ENCODE measurements at places on chromosomes 2 and 18.

GRCh38 chr2:58484221-58484620 is 243.1 kb upstream of the FANCL start:
- DNase-seq = no peak

GRCh38 chr18:45938488-45938935 is 28.6 kb downstream of the EPG5 start:
- DNase-seq = no peak

DNA sequence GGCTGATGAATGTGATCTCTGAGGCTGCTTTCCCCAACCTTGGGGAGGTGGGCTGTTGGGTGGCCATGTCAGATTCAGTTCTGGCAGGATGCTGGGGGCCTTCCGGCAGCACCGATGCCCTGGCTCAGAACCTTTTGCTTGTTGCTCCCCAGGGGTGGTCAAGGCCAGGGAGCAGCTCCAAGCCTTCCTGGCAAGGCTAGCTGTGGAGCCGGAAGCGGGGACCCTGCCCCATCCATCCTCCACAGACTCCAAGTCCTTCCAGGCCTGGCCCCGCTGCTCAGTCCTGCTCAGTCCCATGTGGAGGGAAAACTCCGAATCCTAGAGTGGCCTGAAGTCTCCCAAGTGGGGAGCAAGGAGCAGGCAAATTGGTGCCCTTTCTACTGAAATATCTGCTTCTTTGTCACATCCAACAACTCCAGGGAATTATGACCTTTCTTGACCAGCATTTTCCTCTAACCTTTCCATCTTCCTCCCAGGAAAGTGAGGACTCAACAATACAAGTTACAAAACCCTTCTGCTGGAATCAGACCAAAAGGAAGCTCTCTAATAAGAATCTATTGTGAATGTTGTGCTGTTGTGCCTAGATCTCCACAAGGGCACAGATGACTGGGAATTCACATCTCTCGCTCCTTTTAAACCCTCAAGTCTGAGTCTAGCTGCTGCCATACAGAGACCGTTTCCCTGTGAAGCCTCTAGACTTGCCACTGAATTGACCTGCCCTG is 134.0 kb downstream of the MCFD2 start:
- DNase-seq = no peak

GRCh38 chr2:85534881-85535280 is 4.1 kb upstream of the MAT2A start:
- no peak for DNase-seq

DNA sequence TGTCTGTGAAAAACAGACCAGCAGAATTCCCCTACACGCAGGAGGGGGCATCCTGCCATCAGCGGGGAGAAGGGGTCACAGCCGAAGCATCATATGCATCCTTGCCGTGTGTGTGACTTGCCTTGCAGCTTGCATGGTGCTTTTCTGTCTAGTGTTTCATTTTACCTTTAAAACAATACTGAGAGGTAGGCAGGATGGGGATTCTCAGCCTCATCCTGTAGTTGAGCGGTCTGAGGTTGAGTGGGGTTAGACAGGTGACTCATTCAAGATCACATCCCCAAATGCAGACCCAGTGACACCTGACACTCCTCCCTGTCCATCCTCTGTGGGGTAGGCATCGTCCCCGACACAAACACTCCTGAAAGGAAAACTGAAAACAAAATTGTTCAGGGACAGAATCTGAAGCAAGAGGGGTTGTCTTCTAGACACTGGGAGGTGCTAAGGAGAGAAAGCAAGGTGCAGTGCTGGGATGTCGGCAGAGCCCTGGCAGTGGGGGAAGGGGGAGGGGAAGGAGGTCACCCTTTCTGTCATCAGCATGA is 7.9 kb downstream of the ARL4C start:
- DNase-seq = peak; percentile 37

GRCh38 chr2:146776596-146776995 is 1068.2 kb upstream of the ACVR2A start:
- no peak for DNase-seq

- no peak for DNase-seq
These were observed 17.6 kb upstream of the SPATS2L start for GRCh38 chr2:200288670-200289429.

DNA sequence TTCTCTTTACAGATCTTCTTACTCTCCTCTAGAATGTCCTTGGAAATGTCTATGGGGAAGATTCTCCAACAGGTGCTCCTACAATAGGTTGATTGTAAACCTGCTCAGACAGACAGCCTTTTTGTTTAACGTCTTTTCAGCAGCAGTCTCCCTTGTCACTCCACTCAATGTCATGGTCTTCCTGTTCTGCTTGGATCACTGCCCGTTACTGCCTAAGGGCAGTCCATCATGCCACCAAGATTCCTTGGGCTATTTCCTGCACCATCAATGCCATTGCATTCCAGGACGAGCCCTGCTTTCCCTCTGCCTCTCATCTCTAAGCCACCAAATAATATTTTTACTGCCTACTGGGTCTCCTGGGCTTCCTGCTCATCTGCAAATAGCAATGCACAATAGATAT is 97.4 kb upstream of the GALNT5 start:
- no peak for DNase-seq

DNA sequence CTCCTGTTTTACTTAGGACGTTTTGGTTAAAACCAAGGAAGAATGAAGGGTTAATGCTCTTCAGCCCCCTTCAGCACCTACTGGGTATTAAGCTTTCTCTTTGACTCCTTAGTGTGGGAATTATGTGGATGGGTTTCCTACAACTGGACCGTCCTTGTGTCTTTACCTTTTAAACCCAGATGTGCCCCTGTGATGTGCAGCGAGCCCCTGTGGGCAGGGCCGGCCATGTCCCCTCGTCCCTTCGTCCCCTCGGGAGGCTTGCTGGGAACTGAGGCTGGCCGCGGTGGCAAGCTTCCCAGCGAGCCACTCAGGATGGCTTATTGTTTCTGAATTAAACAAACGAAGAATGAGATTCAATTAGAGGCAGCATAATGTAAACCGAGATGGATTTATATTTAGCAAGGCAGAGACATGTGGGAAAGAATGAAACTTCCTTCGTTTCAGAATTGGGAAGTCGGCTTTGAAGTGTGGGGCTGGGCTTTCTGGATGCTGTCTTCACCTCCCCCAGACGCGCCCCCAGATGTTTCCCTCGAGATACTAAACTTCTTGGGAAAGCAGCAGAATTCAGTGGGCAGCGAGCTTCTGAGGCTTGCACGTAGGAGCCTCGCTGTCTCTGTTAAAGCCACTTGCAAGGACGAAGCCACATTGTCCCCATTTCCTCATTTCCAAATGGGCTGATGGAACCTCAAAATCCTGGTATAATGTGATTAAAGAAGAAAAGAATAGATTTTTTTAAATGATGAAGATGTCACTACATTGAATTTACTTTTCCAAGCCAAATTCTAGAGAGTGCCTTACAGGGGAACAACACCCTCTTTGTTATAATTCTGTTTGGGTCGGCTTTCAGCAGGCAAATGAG is 146.0 kb downstream of the VAPA start:
- DNase-seq = no peak

DNA sequence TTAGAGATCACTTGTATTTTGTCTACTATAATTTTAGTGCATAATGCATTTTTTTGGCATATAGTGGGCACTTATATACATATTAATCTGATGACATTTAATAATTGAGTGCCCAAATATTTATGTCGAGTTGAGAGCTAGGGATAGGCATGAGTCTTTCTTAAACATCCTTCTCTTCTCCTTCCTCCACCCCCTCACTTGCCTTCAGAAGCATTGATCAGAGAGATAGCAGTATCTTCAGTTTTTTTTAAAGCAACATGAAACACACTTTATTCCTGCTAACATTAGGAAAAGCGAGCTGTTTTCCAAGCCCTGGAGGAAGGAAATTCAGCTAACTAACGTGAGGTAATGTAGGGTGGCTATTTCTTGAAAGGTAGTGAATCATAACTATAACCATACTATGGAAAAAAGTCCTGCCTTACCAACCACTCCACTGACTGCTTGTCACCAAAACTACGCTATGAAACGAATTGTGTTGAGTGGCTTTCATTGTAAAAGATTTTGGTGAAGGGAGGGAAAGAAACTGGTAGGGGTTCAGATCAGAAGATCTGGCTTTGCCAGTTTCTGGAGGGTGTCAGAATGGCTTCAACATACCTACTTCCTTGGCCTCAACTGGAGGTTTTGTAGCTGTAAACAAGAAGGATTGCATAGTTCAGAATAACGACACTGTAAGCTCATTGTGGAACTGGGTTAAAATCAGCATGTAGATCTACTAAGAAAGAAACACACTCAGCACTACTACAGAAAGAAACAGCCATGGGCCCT is 2.3 kb upstream of the ITGA4 start:
- DNase-seq = no peak

DNA sequence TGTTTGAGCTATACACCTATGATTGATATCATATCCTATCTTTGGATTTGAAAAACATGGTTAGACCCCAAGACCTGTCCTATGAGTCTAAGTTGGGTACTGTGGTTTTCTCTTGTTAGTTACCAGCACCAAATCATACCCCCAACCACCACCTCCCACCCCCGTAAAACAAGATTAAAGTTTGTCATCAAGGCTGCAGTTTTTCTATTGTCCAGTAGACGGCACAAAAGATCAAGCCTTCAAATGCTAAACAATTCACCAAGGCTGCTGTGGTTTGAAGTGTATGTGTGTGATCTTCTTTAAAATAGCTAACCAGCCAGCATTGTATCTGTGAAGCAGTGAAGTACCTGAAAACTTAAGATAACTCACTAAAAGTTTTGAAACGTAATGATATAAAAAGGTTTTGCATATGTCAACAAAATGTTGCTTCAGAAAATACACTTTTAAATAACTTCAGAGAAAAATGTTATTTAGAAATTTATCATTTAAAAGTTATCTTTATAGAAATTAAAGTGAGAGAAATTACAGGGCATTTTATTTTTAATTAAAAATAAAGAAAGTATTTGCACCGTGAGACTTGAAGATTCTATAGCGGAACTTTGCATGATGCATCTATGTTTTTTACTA is 5.8 kb upstream of the MEIS1 start:
- no peak for DNase-seq

GRCh38 chr18:79903787-79904356 is 47.6 kb downstream of the SLC66A2 start:
- no peak for DNase-seq

GRCh38 chr2:217705461-217705860 is 297.3 kb downstream of the TNS1 start:
- DNase-seq = no peak

- DNase-seq = no peak
These were observed 445 bp downstream of the C1GALT1C1L start for GRCh38 chr2:43675646-43676321.

GRCh38 chr2:53652131-53652530 is 115.5 kb upstream of the CHAC2 start:
- DNase-seq = no peak

DNA sequence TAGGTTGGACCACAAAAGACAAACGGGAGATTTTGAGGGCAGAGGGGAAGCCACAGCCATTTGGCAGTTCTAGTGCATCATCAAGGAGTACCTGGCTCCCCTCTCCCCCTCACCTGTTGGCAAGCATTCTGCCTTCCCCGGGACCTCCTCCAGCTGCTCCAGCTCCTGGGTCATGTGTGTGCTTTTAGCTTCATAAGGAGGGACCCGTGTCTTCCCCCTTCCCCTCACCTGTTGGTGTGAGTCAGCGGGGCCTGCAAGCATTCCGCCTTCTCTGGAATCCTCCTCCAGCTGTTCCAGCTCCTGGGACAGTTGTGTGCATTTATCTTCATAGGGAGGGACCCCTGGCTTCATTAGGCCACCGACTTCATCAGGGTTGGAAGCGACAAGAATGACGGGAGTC is 58.8 kb downstream of the SPP2 start:
- DNase-seq = no peak

GRCh38 chr18:71431171-71431570 is 1113.0 kb downstream of the CBLN2 start:
- DNase-seq = no peak

DNA sequence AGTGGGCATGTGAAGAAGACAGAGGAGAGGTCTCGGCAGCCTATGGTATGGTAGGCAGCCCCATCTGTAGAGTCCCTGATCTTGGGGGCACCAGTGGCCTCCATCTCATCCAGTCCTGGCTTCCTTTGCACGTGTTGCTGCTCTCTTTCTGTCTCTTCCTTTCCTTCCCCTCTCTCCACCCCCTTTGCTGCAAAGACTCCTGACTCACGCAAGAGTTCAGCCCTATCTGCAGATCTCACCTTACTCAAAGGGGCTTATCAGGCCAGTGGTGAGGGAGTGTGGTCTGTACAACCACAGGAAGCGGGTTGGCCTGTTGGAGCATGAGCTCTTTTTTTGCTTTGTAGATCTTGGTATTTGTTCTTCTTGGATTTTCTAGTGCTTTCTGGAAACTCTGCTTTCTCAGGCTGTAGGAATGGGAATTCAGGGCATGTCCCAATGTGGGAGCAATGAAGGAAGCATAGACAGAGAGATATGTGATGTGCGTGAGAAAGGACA is 14.6 kb upstream of the NT5DC4 start:
- DNase-seq = no peak

All from stimulated activated CD4-positive, alpha-beta T cell treated with anti-CD3 and anti-CD28 coated beads, Interleukin-12 subunit alpha, Interleukin-12 subunit beta, amount 100 ng/mL, for 48 hours (primary cell).